Omental fat pad (tissue), 4 donors: ENCODE measurements at places on chromosomes 4 and X.

- DNase-seq, result no peak
These were observed 187.0 kb upstream of the S100G start for GRCh38 chrX:16462912-16463311.

DNA sequence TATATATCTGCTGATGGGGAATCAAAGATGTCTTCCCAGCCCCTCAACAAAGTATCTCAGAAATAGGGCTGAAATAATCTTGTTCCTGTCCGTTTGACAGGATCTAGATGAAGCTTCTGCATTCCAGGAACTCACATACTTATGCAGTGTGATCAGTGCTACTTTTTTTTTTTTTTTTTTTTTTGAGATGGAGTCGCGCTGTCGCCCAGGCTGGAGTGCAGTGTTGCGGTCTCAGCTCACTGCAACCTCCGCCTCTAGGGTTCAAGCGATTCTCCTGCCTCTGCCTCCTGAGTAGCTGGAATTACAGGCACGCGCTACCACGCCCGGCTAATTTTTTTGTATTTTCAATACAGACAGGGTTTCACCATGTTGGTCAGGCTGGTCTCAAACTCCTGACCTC, 36.4 kb downstream of the DHX15 start:
- DNase-seq, result no peak

DNA sequence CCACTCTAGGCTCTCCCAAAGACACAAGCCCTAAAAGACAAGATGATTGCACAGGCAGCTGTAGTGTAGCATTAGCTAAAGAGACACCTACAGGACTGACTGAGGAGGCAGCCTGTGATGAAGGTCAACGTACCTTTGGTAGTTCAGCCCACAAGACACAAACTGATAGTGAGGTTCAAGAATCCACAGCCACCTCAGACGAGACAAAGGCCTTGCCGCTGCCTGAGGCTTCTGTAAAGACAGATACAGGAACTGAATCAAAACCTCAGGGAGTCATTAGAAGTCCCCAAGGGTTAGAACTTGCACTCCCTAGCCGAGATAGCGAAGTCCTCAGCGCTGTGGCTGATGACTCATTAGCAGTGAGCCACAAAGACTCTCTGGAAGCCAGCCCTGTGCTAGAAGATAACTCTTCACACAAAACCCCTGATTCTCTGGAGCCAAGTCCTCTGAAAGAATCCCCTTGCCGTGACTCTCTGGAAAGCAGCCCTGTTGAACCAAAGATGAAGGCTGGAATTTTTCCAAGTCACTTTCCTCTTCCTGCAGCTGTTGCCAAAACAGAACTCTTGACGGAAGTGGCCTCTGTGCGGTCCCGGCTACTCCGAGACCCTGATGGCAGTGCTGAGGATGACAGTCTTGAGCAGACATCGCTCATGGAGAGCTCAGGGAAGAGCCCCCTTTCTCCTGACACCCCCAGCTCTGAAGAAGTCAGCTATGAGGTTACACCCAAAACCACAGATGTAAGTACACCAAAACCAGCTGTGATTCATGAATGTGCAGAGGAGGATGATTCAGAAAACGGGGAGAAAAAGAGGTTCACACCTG, 306.3 kb downstream of the ANK2 start:
- no peak for DNase-seq

GRCh38 chrX:9204560-9204959, 170.6 kb upstream of the FAM9B start:
- DNase-seq, result no peak

DNA sequence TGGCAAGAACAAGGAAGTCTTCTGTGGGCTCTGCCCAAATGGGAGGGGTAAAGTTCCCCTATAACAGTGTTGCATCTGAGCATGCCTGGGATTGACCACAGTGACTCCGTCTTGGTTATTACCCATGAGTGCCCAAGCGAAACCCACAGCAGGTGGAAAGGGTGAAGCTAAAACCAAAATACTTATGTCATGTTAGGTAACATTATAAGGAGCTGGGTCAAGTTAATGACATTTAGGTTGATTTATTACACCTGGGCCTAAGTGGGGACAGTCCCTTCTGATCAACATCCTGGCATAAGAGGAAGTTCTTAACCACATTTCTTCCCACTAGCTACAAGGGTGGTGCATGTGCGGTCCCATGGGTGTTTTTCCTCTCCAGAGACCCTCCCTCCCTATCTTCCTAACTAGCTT, 1.3 kb upstream of the ZNF732 start:
- no peak for DNase-seq

DNA sequence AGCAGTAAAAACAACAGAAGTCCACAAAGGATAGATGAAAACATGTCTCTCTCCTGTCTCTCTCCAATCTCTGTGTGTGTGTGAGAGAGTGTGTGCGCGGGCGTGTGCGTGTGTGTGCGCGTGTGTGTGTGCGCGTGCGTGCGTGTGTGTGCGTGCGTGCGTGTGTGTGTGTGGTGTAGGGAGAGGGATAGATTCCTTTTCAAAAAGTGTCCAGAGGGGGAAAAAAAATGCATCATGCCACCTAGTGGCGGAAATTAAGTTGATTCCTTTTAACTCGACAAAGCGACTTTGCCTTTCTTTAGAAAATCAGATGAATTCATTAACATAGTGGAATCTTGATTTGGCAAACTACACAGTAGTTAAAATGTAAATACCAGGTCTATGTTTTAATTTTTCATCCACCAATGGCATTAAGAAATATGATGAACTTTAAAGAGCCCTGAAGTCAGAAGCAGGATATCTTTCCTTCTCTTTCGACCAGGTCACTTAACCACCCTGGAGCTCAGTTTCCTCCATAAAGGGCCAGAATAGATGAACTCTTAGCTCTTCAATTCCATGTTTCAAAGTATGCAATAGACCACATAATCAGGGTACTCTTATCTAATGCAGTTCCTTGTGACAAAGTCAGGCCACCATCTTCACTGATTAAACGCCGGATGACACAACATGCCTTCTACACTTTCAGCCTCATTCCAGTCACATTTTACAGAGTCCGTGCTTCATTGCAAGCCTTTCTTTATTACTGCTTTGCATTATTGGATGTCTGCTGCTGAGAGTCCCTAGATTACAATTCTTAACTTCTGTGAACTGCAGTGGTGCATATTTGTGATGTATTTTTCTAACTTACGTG, 162.8 kb downstream of the FBXO8 start:
- peak; percentile 47 for DNase-seq

GRCh38 chr4:186752325-186752724, 28.7 kb upstream of the FAT1 start:
- no peak for DNase-seq
